ENCODE measurements at places on chromosomes 4 and X.
A peak's percentile ranks its signal among the peaks of the same experiment; 100 is the strongest.

DNA sequence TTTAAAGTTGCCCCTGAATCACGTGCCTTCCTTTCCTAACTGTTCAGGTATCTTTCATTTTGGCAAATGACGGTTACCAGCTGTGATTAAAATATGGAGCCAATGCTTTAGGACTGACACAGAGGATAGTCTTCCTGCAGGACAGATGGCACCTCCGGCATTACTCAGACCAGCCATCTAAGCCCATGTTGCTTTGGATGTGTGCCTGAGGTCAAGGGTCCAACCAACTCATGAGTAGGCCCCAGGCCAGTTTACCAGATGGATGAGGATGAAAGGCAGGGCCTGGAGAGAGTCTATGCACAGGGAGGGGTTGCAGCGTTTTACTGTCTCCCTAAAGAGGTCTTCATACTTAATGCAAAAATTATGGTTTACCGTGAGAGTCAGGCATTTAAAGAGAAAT is 174.0 kb upstream of the GATB start:
- no peak for DNase-seq

DNA sequence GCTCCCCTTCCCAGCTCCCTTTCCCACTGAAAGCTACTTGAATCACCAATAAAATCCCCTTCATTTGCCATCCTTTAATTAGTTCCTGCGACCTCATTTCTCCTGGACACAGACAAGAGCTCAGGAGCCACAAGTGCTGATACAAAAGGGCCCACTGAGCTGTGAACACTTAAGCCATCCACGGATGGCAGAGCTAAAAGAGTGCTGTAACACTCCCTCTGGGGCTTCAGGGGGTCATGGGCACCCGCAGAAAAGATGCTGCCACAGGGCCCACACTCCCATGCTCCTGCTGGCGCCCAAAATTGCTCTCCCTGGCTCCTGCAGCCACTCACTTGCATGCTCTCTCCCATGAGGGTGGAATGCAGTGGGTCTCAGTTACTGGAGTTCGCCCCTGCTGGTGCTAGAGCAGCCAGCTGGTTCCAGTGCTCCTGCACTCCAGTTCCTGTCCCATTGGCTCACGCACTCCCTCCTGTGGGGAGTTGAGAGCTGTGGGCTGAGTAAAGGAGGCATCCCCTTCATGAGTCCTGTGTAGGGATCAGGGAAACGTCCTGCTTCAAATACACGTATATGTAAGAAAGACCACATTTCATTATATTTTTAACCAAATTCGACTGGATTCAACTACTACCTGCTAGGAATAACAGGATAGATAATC is 1291.0 kb downstream of the ARAP2 start:
- DNase-seq: no peak

DNA sequence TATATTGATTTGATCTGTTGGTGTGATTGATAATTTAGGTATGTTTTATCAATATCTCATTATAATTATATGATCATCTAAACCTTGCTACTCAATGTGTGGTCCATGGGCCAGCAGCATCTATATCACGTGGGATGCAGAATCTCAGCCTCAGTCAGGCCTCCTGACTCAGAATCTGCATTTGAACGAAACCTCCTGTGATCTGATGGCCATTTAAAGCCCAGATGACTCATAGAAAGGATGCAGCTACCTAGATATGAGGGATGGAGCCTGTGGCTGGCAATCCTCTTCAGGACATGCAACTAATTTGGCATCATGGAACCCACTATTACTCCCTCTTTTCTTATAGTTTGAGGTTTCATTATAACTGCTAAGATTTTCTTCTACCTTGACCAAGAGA is 11.3 kb upstream of the CHRNA9 start:
- DNase-seq: no peak

GRCh38 chr4:15368856-15369255 is 59.0 kb upstream of the C1QTNF7 start:
- DNase-seq: no peak

DNA sequence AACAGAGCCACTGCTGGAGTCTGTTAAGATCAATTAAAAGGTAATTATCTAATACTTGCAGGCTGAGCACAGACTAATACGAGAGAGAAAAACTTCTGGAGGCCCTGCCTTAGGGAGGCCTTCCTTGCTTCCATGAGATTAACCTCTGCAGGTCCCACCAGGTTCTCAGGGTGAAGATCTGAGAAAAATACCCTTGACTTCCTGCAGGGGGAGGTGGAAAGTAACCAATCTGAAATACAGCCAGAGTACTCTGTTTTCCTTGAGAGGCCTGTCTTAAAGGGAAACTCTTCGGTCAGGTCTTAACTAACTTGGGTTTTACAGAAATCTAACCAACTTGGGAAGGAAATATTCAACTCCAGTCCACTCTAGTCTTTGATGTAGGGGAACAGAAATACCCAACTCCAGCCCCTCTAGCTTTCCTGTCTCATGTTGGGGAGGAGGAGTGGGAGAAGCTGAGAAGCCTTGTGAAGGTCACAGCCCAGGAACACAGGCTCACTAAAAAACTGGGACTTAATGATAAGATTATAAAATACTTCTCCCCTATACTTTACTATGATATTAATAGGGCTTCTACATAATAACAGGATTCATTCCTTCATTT is 77.1 kb downstream of the TBCK start:
- no peak for DNase-seq

DNA sequence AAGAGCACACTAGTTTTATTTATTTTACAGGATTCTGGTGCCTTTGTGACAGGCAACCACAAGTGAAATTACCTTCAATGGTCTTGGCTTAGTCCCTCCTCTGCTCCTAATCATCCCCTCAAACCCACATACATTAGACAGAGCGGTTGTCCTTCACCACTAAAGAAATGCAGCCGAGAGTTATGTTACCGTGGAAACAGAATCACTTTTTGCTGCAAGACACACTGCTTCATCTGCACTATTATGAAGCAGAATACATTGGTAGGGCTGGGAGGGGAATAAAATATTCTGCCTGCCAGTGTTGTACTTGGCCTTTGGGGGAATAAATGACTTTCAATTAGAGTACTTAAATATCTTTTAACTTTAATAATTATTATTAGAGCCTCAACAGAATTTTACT is 75.2 kb downstream of the ARHGEF38 start:
- DNase-seq: no peak

DNA sequence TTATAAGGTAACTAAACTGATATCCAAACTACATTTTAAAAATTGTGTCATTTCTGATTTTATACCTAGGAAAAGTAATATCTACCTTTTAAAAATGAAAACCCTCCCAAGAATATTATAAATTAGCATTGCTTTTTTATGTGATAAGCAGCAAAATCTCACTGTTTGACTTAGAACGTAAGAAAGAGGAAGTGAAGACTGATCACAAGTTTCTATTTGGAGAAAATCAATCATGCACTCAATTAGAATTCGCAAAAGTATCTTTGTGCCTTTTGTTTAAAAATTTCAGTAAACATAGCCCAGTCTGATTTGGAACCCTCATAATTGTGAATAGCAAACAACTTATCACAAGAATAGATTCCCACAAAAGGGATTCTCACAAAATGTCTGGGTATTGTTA is 142.7 kb downstream of the TENM3 start:
- no peak for DNase-seq

DNA sequence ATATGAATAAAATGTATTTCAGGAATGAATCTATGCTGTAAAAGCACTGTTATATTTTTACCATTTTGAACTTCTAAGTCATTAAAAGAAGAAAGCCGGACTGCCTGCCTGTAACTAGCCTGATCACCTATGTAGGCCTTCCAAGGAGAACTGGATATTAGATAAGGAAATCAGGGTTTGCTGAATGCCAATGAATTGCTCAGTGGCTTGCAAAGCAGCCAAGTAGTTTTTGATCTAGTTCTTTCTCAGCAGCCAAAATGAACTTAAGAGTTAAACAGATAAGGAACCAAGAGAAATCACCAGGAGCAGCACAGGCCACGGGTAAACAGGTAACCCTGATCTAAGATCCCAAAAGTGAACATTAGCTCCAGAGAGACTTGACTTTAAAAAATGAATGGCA is 3.3 kb downstream of the ANXA5 start:
- no peak for DNase-seq

DNA sequence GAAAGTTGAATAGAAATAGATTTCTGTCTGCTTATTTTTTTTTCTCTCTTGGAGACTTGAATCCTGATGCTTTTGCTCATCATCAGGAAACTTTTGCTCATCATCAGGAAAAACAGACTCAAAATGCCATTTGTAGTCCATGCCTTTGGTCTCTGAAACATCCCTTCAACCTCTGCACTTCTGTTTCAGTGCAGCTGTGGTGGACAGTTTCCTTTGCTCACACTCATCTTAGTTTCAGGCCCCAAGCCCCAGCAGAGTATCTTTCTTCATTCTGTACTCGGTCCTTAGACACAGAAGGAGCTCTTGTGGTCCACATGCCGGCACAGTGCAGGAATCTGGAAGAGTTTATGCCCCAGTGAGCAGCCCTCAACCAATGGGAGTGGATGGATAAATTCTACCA is 337.9 kb downstream of the PPP3CA start:
- no peak for DNase-seq

DNA sequence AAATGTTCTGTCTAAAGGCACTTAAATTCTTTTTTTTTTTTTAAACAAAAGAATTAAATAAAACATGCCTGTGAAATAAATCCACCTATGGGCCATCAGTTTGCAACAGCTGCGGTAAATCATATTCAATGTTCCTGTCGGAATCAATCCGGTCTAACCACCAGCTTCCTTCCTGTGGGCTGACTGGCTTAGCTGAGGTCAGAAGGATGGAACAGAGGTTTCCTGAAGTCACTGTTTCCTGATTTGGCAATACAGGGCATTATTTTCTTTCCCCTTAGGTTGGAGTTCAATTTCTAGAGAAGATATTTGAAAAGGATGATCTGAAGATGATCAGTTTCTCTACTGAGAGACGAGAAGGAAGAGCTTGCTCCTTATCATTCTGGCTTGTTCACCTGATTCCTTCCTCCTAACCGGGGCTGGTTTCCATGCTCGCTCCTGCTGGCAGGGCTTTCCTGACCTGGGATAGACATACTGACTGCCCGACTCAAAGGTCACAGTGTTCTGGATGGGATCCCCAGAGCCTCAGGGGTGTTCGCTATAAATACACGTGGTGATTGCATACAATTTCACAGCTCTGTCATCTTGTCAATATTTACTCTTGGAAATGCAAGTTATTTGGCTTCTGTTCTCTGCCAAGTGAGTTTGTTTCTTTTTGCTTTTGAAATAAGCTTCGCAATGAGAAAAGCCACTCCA is 21.7 kb downstream of the PDLIM3 start:
- no peak for DNase-seq

DNA sequence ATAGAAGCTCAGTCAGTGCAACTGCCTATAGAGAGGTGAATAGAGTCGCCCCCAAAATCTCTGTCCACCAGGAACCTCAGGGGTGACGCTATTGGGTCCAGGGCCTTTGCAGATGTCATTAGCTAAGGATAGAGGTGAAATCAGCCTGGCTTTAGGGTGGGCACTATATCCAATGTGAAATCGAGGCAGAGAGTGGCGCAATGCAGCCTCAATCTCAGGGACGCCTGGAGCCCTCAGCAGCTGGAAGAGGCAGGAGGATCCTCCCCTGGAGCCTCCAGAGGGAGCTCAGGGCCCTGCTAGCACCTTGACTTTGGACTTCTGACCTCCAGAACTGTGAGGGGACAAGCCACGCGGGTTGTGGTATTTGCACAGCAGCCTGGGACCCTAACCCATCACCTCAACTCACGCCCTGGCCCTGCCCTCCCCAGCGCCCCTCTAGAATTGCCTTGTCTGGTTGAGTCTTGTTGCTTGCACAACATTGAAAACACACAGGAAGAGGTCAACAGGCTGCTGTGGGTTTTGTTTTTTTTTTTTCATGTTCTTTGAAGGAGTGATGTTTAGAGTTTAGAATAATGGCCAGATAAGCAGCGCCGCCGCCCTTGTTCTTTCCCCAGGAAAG is 89.4 kb upstream of the PSAPL1 start:
- no peak for DNase-seq

- no peak for DNase-seq
Observed at GRCh38 chrX:152819266-152819665, 11.3 kb downstream of the CETN2 start.

GRCh38 chr4:182678590-182678989 is 238.6 kb downstream of the DCTD start:
- no peak for DNase-seq

DNA sequence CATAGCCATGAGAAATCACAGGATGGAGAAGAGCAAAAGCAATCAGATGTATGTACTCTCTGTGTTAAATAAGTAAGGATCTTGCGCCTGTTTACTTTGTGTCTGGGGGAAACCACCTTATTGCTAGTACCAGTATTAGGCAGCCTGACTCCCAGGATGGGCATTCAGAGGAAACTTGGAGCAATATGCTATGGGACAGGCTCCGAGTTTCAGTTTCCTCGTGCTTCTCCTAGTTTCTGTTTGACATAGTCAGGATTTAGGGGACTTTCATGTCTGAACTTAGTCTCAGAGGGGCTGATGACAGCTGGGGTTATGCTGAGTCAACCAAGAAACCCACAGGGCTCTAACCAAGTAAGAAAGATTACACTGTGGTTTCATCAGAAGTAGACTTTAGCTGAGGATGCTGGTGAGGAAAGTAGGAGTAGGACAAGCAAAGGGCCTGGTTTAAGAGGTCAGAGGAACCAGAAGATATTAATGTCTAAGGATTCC is 13.5 kb downstream of the NSUN7 start:
- no peak for DNase-seq

DNA sequence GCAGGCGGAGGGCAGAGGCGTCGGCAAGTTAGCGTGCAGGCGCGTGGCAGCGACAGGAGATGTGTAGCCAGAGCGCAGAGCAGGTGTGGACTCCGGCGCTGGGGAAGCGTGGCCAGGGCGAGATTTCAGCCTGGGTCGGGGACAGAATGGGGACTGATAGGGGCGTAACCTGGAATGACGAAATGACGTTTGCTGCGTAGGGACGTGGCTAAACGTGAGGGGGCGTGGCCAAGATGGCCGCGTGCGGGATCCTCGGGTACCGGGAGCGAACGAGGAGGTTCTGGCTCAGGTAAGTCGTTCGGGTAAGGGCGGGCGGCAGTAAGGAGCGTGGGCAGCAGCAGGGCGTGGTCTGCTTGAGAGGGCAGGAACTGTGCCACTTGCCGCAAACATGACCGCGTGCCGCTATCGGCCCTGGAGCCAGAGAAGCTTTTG is 10.9 kb upstream of the CLTRN start:
- no peak for DNase-seq

GRCh38 chr4:159103384-159103990 is 608 bp downstream of the RAPGEF2 start:
- DNase-seq: peak; percentile 74

GRCh38 chr4:186024637-186025407 is 44.1 kb upstream of the TLR3 start:
- DNase-seq: no peak

GRCh38 chrX:47198026-47198686 is 4.5 kb downstream of the UBA1 start:
- DNase-seq: no peak

GRCh38 chr4:139672732-139673131 is 7.1 kb downstream of the MGST2 start:
- no peak for DNase-seq

- DNase-seq: no peak
Observed at GRCh38 chrX:46247456-46247855, 297.8 kb downstream of the ZNF674 start.

- no peak for DNase-seq
Observed at GRCh38 chr4:32560306-32560705, 1840.1 kb downstream of the PCDH7 start.

GRCh38 chr4:147723326-147723725 is 8.6 kb upstream of the ARHGAP10 start:
- peak; percentile 81 for DNase-seq
